Smooth muscle cell of the umbilical artery (primary cell): ENCODE measurements at places on chromosomes 7 and 10. TPM values are rescaled to one million over a fixed set of nuclear protein-coding genes. Genes with fewer than 3 reads are reported as not detected.

The MEOX2 gene
- total RNA-seq: under 0.01 TPM in 1 of 2 replicates, not detected in the other

The AMPH gene
- 1.4 and 2.4 TPM in 2 replicates for total RNA-seq

The VGF gene
- total RNA-seq: 3.0 and 20.7 TPM in 2 replicates

The AKR1C4 gene
- total RNA-seq: not detected in 2 replicates

The OPN1SW gene
- total RNA-seq: not detected in 2 replicates

The ELN gene
- 0.09 and 0.59 TPM in 2 replicates for total RNA-seq

The ZNF488 gene
- under 0.01 TPM in 1 of 2 replicates, not detected in the other for total RNA-seq

The MTERF1 gene
- 9.5 and 13.1 TPM in 2 replicates for total RNA-seq

The PUS7 gene
- total RNA-seq: 25.8 and 29.2 TPM in 2 replicates

The BLNK gene
- not detected in 2 replicates for total RNA-seq

The ZCCHC24 gene
- 14.3 and 24.5 TPM in 2 replicates for total RNA-seq

The PAX4 gene
- total RNA-seq: not detected in 2 replicates

The TAS2R60 gene
- not detected in 2 replicates for total RNA-seq

The GPR85 gene
- 2.6 and 4.8 TPM in 2 replicates for total RNA-seq

The PIK3AP1 gene
- total RNA-seq: 0.88 and 0.89 TPM in 2 replicates

The DLD gene
- 52.0 and 119 TPM in 2 replicates for total RNA-seq

The H2BK1 gene
- total RNA-seq: not detected in 2 replicates

The CPVL gene
- 0.23 and 0.30 TPM in 2 replicates for total RNA-seq

The SLC26A5 gene
- total RNA-seq: not detected in 2 replicates

The CPN1 gene
- total RNA-seq: not detected in 2 replicates

The SHTN1 gene
- total RNA-seq: 1.5 and 2.9 TPM in 2 replicates
